A549 treated with CpdA at 1 μM for 4 hours (cell line): ENCODE measurements at places on chromosomes 2 and 18. TPM values are rescaled to one million over a fixed set of nuclear protein-coding genes. Genes with fewer than 3 reads are reported as not detected.

GKN1 gene
- total RNA-seq = 0.49 to 0.73 TPM (median 0.64 TPM) in 5 replicates

FRZB gene
- total RNA-seq = 0.03 TPM in 1 of 5 replicates, not detected in the others

POTEI gene
- 0.01 TPM in 1 of 5 replicates, not detected in the others for total RNA-seq

RGPD4 gene
- 0.06 to 0.07 TPM (median 0.06 TPM) in 4 of 5 replicates, not detected in the other for total RNA-seq

NEU2 gene
- total RNA-seq = not detected in 5 replicates

TANC1 gene
- 7.3 to 9.8 TPM (median 9.1 TPM) in 5 replicates for total RNA-seq

LRP2 gene
- under 0.01 to 0.03 TPM (median 0.02 TPM) in 3 of 5 replicates, not detected in the others for total RNA-seq

EFEMP1 gene
- 30.5 to 60.6 TPM (median 41.0 TPM) in 5 replicates for total RNA-seq

RAPGEF4 gene
- total RNA-seq = 0.14 to 0.31 TPM (median 0.15 TPM) in 5 replicates

CDK15 gene
- total RNA-seq = not detected in 5 replicates

TMEM18 gene
- total RNA-seq = 38.3 to 51.0 TPM (median 46.3 TPM) in 5 replicates

SERPINB13 gene
- not detected in 5 replicates for total RNA-seq

SS18 gene
- total RNA-seq = 48.2 to 61.6 TPM (median 53.0 TPM) in 5 replicates

TOGARAM2 gene
- 0.06 to 0.31 TPM (median 0.13 TPM) in 4 of 5 replicates, not detected in the other for total RNA-seq

FKBP1B gene
- 8.6 to 10.1 TPM (median 8.9 TPM) in 5 replicates for total RNA-seq

POTEC gene
- not detected in 5 replicates for total RNA-seq

RFTN2 gene
- not detected in 5 replicates for total RNA-seq

DLX1 gene
- 3.0 to 3.8 TPM (median 3.5 TPM) in 5 replicates for total RNA-seq

GLS gene
- total RNA-seq = 131 to 263 TPM (median 184 TPM) in 5 replicates

LIMS4 gene
- total RNA-seq = 0.56 to 0.88 TPM (median 0.74 TPM) in 5 replicates

CRYGC gene
- total RNA-seq = not detected in 5 replicates

CCDC68 gene
- 2.4 to 4.5 TPM (median 3.6 TPM) in 5 replicates for total RNA-seq

NT5C1B gene
- not detected in 5 replicates for total RNA-seq

SALL3 gene
- total RNA-seq = not detected in 5 replicates

DPP10 gene
- not detected in 5 replicates for total RNA-seq

CNTNAP5 gene
- total RNA-seq = not detected in 5 replicates

TRAK2 gene
- 11.2 to 15.7 TPM (median 12.7 TPM) in 5 replicates for total RNA-seq

SFT2D3 gene
- 4.1 to 6.2 TPM (median 5.7 TPM) in 5 replicates for total RNA-seq

RNU2-63P gene
- not detected in 5 replicates for total RNA-seq

CRYBA2 gene
- 0.44 TPM in 1 of 5 replicates, not detected in the others for total RNA-seq

GPR75 gene
- 1.7 to 2.6 TPM (median 2.1 TPM) in 5 replicates for total RNA-seq

MAP3K19 gene
- not detected in 5 replicates for total RNA-seq

PKDCC gene
- total RNA-seq = 27.9 to 33.8 TPM (median 30.5 TPM) in 5 replicates

TTN gene
- total RNA-seq = under 0.01 to 0.03 TPM (median 0.01 TPM) in 4 of 5 replicates, not detected in the other

TUBA4B gene
- 0.23 to 0.57 TPM (median 0.27 TPM) in 5 replicates for total RNA-seq

CFAP53 gene
- total RNA-seq = 0.37 to 0.44 TPM (median 0.40 TPM) in 5 replicates

NFATC1 gene
- 4.8 to 6.5 TPM (median 6.1 TPM) in 5 replicates for total RNA-seq

HOXD13 gene
- total RNA-seq = 0.16 to 0.34 TPM (median 0.30 TPM) in 5 replicates

HOXD9 gene
- 0.98 to 1.4 TPM (median 1.3 TPM) in 5 replicates for total RNA-seq

RAX gene
- total RNA-seq = not detected in 5 replicates

ARHGAP15 gene
- not detected in 5 replicates for total RNA-seq

RAMP1 gene
- total RNA-seq = 0.09 TPM in 1 of 5 replicates, not detected in the others

TUBB8B gene
- not detected in 5 replicates for total RNA-seq

GAREM2 gene
- total RNA-seq = 7.5 to 9.7 TPM (median 7.6 TPM) in 5 replicates

CD226 gene
- 0.06 to 0.16 TPM (median 0.09 TPM) in 4 of 5 replicates, not detected in the other for total RNA-seq

MGAT4A gene
- total RNA-seq = 0.80 to 2.1 TPM (median 1.2 TPM) in 5 replicates

ZC3H8 gene
- total RNA-seq = 14.2 to 19.0 TPM (median 15.8 TPM) in 5 replicates

MAP4K3 gene
- total RNA-seq = 17.4 to 24.8 TPM (median 19.4 TPM) in 5 replicates
